Foreskin keratinocyte (primary cell): ENCODE measurements at places on chromosomes 4 and X. TPM values are rescaled to one million over a fixed set of nuclear protein-coding genes. Genes with fewer than 3 reads are reported as not detected.

MAGEE2 gene
- total RNA-seq: not detected in 2 replicates

PLP1 gene
- not detected in 2 replicates for total RNA-seq

HERC3 gene
- 29.7 and 38.8 TPM in 2 replicates for total RNA-seq

TCEAL6 gene
- not detected in 2 replicates for total RNA-seq

HMGB2 gene
- 112 and 151 TPM in 2 replicates for total RNA-seq

HSFX3 gene
- total RNA-seq: not detected in 2 replicates

ANOS1 gene
- 3.0 and 4.3 TPM in 2 replicates for total RNA-seq

HSFX2 gene
- 0.32 TPM in 1 of 2 replicates, not detected in the other for total RNA-seq

MAGEA2 gene
- not detected in 2 replicates for total RNA-seq

MND1 gene
- 10.8 and 15.6 TPM in 2 replicates for total RNA-seq

GNRHR gene
- not detected in 2 replicates for total RNA-seq

FATE1 gene
- total RNA-seq: not detected in 2 replicates

TRIM61 gene
- 2.2 and 2.4 TPM in 2 replicates for total RNA-seq

F8 gene
- 0.71 and 1.2 TPM in 2 replicates for total RNA-seq

DEFB131A gene
- total RNA-seq: not detected in 2 replicates

AREG gene
- total RNA-seq: 1,077 and 1,617 TPM in 2 replicates

EPHA5 gene
- total RNA-seq: not detected in 2 replicates

ZNF157 gene
- 0.14 and 0.24 TPM in 2 replicates for total RNA-seq

CSAG3 gene
- not detected in 2 replicates for total RNA-seq

HTN1 gene
- total RNA-seq: not detected in 2 replicates

PITX2 gene
- 22.2 and 27.1 TPM in 2 replicates for total RNA-seq

HPGD gene
- 0.21 and 0.41 TPM in 2 replicates for total RNA-seq

TEX11 gene
- total RNA-seq: not detected in 2 replicates

PRICKLE3 gene
- 16.3 and 17.1 TPM in 2 replicates for total RNA-seq

FRYL gene
- total RNA-seq: 57.3 and 61.7 TPM in 2 replicates

PCSK1N gene
- 0.53 and 1.7 TPM in 2 replicates for total RNA-seq

FOXR2 gene
- not detected in 2 replicates for total RNA-seq

MAGED4 gene
- 3.7 and 6.0 TPM in 2 replicates for total RNA-seq
